ENCODE measurements at places on chromosomes 12 and 14. TPM values are rescaled to one million over a fixed set of nuclear protein-coding genes. Genes with fewer than 3 reads are reported as not detected.

DNA sequence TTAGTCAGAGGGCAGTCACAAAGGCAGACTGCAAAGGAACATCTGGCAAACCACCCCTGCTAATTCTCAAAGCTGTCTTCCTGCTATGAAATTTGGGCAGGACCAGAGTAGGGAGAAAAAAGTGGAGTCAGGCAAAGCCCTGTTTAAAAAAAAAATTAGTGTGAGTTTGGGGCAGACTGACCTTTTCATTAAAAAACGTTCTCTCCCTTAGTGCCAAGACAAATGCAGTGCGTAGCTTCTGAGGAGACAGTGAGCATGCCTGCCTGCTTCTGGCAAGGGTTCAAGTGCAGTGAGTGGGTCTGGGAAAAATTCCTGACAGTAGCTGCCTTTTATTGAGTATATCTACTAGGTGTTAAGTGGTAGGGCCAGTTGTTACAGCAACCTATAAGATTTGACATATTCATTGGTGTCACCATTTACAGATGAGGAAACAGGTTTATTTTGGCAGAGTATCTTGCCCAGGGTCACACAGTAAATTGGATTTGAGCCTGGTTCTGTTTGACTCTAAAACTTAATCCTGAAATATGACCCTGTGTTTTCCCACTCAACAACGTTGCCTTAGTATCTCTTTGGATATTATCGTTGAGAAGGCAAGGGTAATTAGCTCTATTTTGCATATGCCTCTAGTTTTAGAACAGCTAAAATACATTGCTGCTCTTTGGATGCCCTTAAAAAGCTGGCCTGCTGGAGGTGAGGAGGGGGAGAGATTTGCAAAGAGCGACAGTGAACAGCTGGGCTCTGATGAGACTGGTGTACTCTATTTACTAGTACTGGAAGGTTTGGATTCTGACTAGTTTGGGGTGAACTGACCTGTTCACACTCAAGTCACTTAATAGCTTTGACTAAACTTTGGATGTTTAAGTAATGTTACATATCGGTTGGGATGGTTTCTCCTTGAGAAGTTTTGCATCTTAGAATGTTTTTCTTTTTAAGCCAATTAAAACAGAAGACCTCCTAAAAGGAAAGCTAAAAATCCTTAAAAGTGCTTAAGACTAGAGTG lies 72.8 kb downstream of the PAPOLA start:
- DNase-seq = no peak

GRCh38 chr12:56256326-56256960 lies 1.7 kb downstream of the ANKRD52 start:
- DNase-seq = peak; percentile 44

DNA sequence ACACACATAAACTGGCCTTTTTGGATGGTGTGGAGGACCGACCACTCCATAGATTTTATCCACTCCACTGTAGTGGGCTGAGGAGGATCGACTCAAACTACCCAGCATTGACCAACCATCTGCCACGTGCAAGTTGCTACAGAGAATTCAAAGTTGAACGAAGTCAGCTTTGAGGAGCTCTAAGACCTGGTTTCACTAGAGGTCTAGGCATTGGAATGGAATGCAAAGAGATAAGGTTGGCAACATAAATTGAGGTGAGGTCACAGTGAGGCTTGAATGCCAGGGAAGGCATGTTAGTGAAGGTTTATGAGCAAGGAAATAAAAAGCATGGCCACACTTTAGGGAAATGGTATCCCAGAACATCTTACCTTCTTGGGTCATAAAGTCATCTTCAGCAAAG lies 14.5 kb downstream of the VWF start:
- no peak for DNase-seq

The SLCO1B1 gene
- not detected for total RNA-seq

GRCh38 chr12:8508910-8509841 lies 4.1 kb upstream of the CLEC4D start:
- no peak for DNase-seq

The TRHDE gene
- 29.5 TPM for total RNA-seq

Data from SJSA1 (cell line).